Neural progenitor cell (in vitro differentiated cells): ENCODE measurements at places on chromosomes 11 and 22.

- DNase-seq = no peak
Measured at GRCh38 chr11:45457649-45458048, 171.5 kb upstream of the SYT13 start.

GRCh38 chr11:111644922-111645321 lies 42.7 kb downstream of the SIK2 start:
- no peak for DNase-seq

DNA sequence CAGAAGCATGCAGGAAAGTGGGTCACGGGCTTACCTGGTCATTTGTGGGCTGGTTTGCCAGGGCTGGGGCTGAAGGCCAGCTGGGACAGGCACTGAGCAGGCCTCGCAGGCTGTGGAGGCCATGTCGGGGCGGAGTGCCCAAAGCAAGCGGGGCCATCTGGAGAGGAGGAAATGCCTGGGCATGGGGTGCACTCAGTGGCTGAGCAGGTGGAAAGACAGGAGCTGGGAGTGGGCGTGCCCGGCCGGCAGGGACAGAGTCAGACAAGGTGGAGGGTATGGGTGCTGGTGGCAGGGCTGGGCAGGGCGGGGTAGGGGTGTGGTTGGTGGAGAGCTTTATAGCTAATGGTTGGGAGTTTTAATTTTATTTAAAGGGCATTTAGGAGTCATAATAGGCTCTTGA lies 27.4 kb downstream of the DAGLA start:
- DNase-seq = no peak

- peak; percentile 45 for DNase-seq
Measured at GRCh38 chr22:31082606-31083376, 1.7 kb downstream of the SMTN start.

DNA sequence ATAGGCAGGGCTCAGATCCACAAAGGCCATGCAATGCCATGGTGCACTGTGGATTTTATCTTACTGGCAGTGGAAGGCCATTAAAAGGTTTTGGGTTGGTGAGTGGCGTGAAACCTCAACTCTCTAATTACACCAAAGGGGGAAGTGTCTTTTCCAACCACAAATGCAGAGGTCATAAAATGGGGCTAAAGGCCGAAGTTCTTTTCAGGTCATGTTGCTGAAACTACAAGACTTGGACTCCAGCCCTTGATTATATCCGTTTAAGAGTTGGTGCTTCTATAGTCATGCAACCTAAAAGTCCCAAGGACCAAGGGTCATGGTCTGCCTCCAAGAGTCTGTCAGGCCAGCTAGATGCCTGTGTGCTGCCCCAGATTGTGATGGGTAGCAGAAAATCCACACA lies 434.3 kb downstream of the RAB38 start:
- DNase-seq = no peak

DNA sequence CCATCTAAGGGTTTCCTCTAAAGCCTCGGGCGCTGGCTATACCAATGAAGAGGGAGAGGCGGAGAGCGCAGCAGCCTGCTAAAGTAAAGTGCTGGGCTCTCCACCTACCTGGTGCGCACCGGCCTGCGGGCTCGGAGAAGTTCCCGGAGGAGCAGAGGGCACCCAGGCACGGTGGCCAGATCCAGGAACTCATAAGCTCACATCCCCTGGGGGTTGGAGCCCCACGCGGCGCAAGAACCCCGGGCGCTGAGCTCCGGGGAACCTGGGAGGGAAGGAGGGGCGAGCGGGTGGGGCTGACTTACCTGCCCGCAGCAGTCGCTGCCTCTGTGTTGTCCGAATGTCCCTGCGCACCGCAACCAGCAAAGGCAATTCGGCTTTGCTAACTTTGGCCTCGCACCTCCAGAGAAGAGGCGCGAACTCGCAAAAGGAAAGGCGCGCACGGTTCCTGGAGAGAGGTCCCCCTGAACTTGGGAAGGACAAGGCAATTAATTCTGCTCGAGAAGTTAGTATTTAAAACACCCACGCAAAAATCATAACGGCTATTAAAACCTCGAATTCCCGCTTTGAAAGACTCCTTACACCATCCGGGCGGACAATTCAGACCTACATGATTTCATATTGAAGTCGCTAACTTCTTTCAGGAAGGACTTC lies 127.6 kb upstream of the C11orf58 start:
- peak; percentile 58 for DNase-seq

GRCh38 chr11:30533445-30533947 lies 52.7 kb downstream of the MPPED2 start:
- DNase-seq = no peak

GRCh38 chr22:29204455-29205183 lies 1.1 kb upstream of the EMID1 start:
- no peak for DNase-seq

- DNase-seq = no peak
Measured at GRCh38 chr11:42543844-42544419, 767.9 kb upstream of the API5 start.
